ENCODE measurements at places on chromosomes 11 and 22. TPM values are rescaled to one million over a fixed set of nuclear protein-coding genes. Genes with fewer than 3 reads are reported as not detected.

GRCh38 chr22:28639321-28639720 is 40.3 kb downstream of the TTC28 start:
- no peaks in the 10 kb centered on the region for H3K36me3 ChIP-seq
- H3K4me1 ChIP-seq = no peaks in the 10 kb centered on the region
- H3K4me3 ChIP-seq = no peak overlapping the region
- DNase-seq = no peak

ZC3H12C gene
- 16.7 TPM for total RNA-seq

- H3K27ac ChIP-seq = no peak overlapping the region
- DNase-seq = no peak
- H3K4me1 ChIP-seq = no peaks in the 10 kb centered on the region
Measured at GRCh38 chr22:48428631-48429371, 1398.9 kb downstream of the BRD1 start.

DNA sequence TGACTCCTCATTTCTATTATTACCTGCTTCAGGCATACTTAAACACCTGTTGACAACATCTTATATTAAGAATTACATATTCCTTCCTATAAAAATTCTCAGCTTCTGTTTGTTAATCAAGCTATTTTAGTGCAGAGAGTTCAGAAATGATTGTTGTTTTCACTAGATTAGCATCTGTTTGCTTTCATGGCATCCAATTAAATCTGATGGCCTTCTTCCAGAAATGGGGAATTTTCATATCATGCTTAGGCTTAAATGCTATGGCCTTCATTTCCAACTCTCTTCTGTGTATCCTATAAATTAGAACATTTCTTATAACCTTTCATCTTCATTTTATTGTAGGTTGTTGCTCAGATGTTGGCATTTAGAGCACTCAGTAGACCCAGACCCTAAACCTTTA is 180.0 kb downstream of the WNT11 start:
- peaks cover 25% of the 10 kb centered on the region for H3K36me3 ChIP-seq
- no peak overlapping the region for H3K4me3 ChIP-seq
- no peak overlapping the region for H3K27ac ChIP-seq

GRCh38 chr22:17943533-17944249 is 80.7 kb downstream of the MICAL3 start:
- H3K4me1 ChIP-seq = no peaks in the 10 kb centered on the region
- H3K27me3 ChIP-seq = no peaks in the 10 kb centered on the region
- H3K27ac ChIP-seq = no peak overlapping the region

- no peak overlapping the region for H3K27ac ChIP-seq
- peaks cover 3% of the 10 kb centered on the region for H3K27me3 ChIP-seq
- H3K4me1 ChIP-seq = no peaks in the 10 kb centered on the region
Measured at GRCh38 chr11:74574563-74574962, 17.8 kb upstream of the POLD3 start.

TMEM45B gene
- 0.39 TPM for total RNA-seq

- H3K27me3 ChIP-seq = no peaks in the 10 kb centered on the region
- no peak overlapping the region for H3K4me3 ChIP-seq
- H3K4me1 ChIP-seq = no peaks in the 10 kb centered on the region
- H3K27ac ChIP-seq = no peak overlapping the region
Measured at GRCh38 chr11:15493921-15494620, 379.3 kb downstream of the INSC start.

FAM118A gene
- 30.7 TPM for total RNA-seq

- no peak overlapping the region for H3K4me3 ChIP-seq
- no peak for DNase-seq
- peaks cover 5% of the 10 kb centered on the region for H3K27me3 ChIP-seq
- H3K4me1 ChIP-seq = no peaks in the 10 kb centered on the region
- H3K27ac ChIP-seq = no peak overlapping the region
Measured at GRCh38 chr11:6240781-6241180, 1.9 kb downstream of the CNGA4 start.

DNA sequence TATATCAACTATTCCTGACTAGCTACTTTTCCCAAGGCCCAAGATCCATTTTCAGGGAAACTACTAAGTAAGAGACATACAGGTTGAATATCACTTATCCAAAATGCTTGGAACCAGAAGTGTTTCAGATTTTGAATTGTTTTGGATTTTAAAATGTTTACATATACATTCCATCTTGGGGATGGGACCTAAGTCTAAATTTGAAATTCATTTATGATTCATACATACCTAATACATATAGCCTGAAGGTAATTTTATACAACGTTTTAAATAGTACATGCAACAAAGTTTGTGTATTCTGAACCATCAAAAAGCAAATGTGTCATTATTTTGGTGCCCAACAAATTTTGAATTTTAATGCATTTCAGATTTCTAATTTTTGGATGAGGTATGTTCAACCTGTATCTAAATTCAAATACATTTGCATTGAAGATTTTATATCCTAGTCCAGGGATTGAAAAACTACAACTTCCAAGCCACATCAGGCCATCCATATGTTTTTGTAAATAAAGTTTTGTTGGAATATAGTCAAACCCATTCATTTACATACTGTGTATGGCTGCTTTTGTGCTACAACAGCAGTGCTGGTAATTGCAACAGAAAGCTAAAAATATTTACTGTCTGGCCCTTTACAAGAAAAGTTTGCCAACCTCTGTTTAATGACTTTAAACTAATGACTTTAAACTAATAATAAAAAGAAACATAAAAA is 73.3 kb downstream of the CWF19L2 start:
- H3K27me3 ChIP-seq = no peaks in the 10 kb centered on the region
- H3K27ac ChIP-seq = no peak overlapping the region
- H3K4me3 ChIP-seq = no peak overlapping the region
- DNase-seq = no peak
- H3K36me3 ChIP-seq = peaks cover 6% of the 10 kb centered on the region
- no peaks in the 10 kb centered on the region for H3K4me1 ChIP-seq

EHD1 gene
- total RNA-seq = 107 TPM
